ENCODE measurements at places on chromosomes 11 and 22.

DNA sequence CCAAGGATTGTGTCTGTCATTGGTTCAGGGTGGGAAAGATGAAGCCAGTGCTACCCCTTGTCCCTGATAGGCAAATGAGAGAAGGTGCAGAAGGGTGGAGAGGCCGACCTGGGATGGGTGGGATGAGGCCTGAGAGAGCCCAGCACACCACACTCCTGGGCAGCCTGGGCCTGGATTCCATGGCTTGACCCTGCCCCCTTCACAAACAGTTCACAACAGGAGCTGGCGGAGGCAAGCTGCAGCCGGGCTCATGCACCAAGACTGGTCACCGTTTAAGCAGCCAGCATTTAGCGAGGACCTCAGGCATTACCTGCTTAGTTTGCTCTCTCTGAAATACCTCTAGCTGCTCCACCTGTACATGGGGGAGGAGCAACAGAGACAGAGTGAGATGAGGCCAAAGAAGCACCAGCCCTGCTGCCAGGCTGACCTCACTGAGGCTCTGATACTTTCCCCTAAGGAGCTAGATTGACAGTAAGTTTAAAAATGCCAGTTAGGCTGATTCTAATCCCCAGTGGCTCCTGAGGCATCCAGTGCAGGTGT is 13.5 kb downstream of the IL18BP start:
- DNase-seq, result no peak

DNA sequence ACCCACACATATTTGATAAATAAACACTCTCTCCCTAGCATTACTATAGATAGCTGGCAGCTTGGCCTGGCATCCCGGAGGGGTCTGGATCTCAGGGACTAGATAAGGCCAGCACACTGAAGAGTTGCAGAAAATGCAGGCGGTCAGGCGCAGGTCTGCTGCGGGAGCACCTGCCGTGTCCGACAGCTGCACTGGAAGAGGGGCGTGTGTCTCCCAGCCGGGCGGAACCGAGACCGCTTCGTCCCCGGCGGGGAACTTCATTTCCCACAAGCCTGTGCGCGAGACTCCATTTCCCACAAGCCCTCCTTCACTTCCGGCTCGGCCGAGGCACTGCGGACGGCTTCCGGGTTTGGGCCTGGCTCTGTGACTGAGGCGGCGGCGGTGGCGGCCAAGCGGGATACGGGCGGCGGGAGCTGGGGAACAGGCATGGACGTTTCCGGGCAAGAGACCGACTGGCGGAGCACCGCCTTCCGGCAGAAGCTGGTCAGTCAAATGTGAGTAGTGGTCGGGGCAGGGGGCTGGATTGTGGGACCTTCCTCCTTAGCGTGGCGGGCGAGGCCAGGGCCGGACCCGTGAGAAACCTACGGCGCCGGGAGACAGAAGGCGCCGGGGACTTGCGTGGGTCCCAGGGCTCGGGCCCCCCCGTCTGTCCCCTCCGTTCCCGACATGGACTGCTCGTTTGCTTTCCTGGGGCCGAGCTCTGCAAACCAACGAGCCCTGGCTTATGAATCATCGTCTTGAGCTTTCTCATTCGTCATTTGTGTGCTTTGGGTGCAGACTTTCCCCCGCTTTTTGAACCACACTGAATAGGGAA is at the start of gene MED15:
Gene MED15, plus strand, starts transcription at position 358 of the 814 bp plus-strand sequence. Its CDS starts 69 bp downstream, at position 427.
- DNase-seq, result peak; percentile 95

- no peak for DNase-seq
Measured at GRCh38 chr11:33909552-33909951, 17.7 kb upstream of the LMO2 start.

GRCh38 chr22:43879901-43880540 is 11.8 kb downstream of the PNPLA5 start:
- no peak for DNase-seq

DNA sequence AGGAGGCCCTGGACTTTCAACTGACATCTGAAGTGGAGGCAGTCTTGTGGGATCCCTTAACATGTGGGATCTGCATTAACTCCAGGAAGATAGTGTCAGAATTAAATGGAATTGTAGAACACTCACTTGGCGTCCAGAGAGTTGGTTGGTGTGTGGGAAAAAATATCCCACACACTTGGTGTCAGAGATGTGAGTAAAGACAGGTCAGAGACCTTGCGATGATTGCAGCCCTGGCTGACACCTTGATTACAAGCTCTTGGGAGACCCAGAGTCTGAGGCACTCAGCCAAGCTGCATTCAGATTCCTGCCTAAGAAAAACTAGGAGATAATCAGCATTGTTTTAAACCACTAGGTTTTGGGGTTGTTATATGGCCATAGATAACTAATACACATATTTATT is 7.2 kb upstream of the TPCN2 start:
- no peak for DNase-seq

DNA sequence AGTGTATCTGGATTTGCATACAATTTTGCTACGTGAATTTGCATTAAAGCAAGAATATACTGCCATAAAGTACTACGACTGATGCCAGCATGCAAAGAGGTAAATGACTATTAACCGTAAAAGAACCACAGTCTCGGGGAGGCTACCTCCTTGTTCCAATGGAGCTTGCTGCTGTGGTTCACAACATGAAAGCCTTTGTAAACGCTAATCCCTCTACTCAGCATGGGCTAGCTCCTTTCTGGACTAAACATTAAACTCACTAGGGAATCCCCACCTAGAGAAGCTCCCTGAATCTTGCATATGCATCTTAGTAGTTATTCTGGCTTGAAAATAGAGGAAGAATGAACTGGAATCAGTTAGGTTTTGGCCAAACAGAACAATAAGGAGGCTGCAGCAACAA is 60.5 kb upstream of the ARHGAP32 start:
- DNase-seq, result peak; percentile 13

DNA sequence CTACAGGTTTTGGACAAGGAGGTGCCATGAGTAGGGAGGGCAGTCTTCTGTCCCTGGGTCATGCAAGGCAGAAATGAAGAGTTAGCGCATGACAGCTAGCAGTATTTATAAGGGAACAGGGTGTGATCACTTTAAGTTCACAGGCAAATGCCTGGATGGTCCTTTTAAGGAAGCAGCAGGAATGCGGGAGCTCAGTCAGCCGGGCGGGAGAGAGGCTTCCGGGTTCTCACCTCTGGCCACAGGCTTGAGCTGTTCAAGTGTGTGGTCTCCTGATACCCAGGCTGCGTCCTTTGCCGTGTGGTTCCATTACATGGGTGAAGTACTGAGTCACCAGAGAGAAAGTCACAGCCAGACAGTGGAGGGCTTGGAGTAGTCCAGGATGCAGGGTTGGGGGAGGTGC is 105.4 kb downstream of the BCR start:
- no peak for DNase-seq

DNA sequence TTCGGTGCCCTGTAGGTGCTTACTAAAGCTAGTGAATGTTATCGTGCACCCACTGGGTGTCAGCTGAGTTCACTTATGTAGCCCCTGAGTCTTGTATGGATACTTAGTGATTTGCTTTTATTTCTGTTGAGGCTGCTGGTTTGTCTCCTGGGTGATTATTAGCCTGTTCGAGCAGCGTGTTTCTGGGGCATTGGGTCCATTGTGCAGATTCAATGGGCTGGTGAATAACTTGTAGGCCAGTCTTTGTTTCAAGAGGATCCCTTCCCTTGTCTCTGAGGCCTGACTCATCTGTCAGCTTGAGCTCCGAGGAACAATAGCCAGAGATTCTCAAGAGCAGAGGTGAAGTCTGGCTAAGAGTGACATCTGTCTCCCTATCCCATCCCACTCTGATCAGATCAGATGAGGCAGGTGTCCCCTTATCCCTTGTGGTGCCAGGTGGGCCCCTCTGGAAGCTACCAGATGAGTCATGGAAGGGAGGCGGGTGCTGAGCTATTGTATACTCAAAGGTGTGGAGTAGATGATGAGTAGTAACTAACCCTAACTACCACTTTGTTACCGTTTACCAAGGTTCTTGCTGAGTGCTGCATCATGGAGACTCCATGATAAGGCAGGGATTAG is 3.7 kb downstream of the MIAT start:
- peak; percentile 77 for DNase-seq

- DNase-seq, result no peak
Measured at GRCh38 chr22:47202819-47203553, 440.5 kb downstream of the TBC1D22A start.

DNA sequence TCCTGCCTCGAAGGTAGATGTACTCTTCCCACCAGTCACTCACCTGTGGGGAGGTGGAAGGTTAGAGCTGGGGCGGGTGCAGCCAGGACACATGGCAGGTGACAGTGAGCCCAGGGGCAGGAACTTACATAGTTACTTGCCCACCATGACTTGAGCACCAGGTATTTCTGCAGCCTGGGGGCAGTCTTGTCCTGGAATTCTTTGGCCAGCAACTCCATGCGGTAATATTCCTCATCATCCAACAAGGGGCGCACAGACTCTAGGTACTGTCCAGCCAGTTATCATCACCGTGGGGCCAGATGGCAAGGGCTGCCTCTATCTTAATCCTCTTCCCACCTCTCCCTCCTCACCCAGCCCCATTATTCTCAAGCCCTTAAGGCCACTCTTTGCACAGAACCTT is 2.2 kb downstream of the CPT1B start:
- peak; percentile 43 for DNase-seq

DNA sequence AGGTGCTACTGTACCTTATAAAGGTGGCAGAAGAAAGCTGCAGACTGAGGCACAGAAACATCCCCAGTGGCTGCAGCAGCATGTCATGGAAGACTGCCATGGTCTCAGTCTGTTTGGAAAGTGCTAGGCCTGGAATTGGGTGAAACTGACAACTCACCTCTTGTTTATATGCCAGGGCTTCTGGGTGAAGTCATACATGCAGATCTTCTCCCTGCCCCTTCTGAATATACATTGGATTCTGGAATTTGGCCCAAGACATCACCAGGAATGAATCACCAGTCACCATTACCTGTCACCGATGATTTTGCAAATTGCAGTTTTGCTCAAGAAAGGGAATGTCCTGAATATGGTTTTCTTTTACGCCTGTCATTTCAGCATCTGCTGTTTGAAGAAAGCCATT is at the start of gene PLET1:
Gene PLET1, minus strand, starts transcription at position 371 of the 400 bp plus-strand sequence. Its CDS starts 271 bp downstream, at position 100.
- DNase-seq, result no peak

All from retina (tissue), 1 donor.